ENCODE measurements at places on chromosomes 5 and 9. TPM values are rescaled to one million over a fixed set of nuclear protein-coding genes. Genes with fewer than 3 reads are reported as not detected.

CER1 gene
- total RNA-seq: not detected

TRMO gene
- total RNA-seq: 16.2 TPM

ACTBL2 gene
- not detected for total RNA-seq

- no peak for DNase-seq
These were observed 205.7 kb downstream of the CDK5RAP2 start for GRCh38 chr9:120374239-120374638.

GRCh38 chr5:180111273-180112002 lies 39.9 kb upstream of the RNF130 start:
- no peak for DNase-seq

Data from ureter (tissue), 1 donor.